HT1080 (cell line): ENCODE measurements at places on chromosomes 11 and 22. TPM values are rescaled to one million over a fixed set of nuclear protein-coding genes. Genes with fewer than 3 reads are reported as not detected.

PRG2 gene
- total RNA-seq, result not detected in 2 replicates

TRIM48 gene
- total RNA-seq, result not detected in 2 replicates

MYH9 gene
- total RNA-seq, result 277 and 308 TPM in 2 replicates

GRCh38 chr11:65314501-65315203, at the start of gene CDC42EP2:
Gene CDC42EP2 (plus strand): TSS chr11:65314866. CDS start chr11:65320899, 6,033 bp downstream.
- peak; percentile 74 for DNase-seq

- no peak for DNase-seq
Measured at GRCh38 chr11:76665172-76665571, 5.4 kb downstream of the LRRC32 start.

DNA sequence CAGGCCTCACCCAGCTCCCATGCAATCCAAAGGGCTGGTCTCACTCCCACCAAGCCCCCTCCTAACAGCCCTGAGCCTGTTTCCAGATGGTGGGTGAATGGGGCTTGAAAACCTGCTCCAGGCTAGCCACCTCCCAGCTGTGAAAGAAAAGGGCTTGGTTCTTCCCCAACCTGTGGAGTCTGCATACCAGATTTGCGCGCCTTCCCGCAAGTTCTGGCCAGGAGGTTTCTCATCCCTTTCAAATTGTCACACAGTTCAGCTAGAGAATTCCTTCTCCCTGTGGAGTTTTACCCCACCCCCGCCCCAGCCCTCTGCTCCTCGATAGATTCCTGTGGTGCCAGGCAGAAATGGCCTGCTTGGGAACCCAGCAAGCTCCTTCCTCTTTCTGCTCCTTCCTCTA, 734.6 kb upstream of the FAT3 start:
- no peak for DNase-seq

C11orf52 gene
- not detected in 2 replicates for total RNA-seq

DNA sequence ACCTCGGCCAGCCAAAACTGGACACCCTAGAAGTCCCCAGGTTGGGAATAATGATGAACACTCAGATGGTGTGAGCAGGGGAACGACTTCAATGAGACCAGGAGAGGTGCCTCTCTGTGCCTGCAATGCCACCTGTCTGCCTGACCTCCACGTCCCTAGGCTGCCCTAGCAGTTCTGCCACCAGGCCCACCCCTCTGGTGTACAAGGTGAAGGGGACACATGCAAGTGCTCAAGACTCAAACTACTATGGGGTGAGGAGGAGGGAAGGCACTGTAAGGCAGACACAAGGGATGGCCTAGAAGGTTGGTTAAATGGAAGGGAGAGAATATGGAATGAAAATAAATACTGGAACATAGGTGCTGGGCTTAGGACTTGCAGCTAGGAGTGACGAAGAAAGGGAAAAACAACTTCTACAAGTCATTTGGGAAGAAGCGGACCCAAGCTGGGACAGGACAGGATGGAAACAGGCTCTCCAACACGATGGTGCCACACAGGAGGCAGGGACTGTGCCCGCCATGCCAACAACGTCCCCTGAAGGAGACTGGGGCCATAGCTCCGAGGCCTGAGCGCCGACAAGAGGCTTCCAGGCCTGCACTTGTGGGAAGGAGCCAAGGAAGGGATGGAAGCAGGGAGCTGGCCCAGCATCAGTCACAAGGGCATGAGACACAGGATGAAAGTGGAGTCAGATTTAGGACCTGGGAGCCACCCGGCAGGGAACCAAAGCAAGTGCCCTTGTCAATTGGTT, 18.5 kb downstream of the SERPIND1 start:
- no peak for DNase-seq

NCAM1 gene
- 24.2 and 26.3 TPM in 2 replicates for total RNA-seq

GRCh38 chr11:95566211-95566610, 223.4 kb downstream of the FAM76B start:
- no peak for DNase-seq

TBCEL gene
- 8.6 and 10.4 TPM in 2 replicates for total RNA-seq

DNA sequence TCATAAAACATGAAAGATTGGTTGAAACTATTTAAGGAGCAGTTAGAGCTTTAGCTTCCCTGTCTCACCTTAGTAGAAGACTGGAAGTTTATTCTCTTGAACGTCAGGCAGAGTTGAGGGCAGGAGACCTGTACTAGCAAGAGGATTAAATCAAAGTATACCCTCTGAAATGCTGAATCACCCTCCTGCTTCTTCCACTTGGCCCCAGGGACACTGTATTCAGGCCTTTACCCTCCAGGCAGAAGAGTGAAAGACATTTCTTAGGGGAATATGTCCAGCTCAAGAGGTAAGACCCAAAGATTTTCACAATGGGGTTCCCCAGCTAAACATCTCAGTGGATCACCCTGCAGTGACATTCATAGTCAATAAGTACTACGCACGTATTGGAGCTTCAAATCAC, 11.9 kb downstream of the APOA4 start:
- no peak for DNase-seq

CYP2D6 gene
- 0.11 and 0.13 TPM in 2 replicates for total RNA-seq

PRG3 gene
- not detected in 2 replicates for total RNA-seq

MB gene
- total RNA-seq, result not detected in 2 replicates

GRCh38 chr11:37087650-37088572, 489.9 kb upstream of the RAG2 start:
- no peak for DNase-seq

DNA sequence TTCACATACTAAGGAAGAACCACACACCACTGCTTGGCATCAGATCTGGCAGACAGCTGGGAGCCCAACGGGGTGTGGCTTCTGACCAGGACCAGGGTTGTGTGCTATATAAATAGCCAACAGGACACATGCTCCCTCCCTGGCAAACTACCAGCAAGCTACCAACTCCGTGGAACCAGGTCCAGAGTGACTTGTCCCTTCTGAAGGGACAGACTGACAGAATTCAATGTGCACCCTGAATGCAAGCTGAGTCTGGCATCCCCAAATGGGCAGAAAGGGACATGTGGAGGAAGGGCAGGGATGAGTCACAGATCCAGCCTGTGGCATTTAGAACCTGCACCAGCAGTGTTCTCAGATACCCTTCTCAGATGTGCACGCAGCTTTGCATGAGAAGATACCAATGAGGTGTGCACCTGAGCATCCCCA, 92.9 kb downstream of the MICAL3 start:
- peak; percentile 29 for DNase-seq

AMBRA1 gene
- total RNA-seq, result 15.3 and 17.2 TPM in 2 replicates

GRCh38 chr11:1072116-1072820, 2.4 kb upstream of the MUC2 start:
- peak; percentile 60 for DNase-seq

- DNase-seq, result no peak
Measured at GRCh38 chr22:45218976-45219375, 21.7 kb downstream of the KIAA0930 start.

GRCh38 chr11:76824083-76824939, 36.4 kb upstream of the ACER3 start:
- DNase-seq, result peak; percentile 76

LRRC56 gene
- total RNA-seq, result not detected in 2 replicates

C11orf21 gene
- 0.34 TPM in 1 of 2 replicates, not detected in the other for total RNA-seq

DNA sequence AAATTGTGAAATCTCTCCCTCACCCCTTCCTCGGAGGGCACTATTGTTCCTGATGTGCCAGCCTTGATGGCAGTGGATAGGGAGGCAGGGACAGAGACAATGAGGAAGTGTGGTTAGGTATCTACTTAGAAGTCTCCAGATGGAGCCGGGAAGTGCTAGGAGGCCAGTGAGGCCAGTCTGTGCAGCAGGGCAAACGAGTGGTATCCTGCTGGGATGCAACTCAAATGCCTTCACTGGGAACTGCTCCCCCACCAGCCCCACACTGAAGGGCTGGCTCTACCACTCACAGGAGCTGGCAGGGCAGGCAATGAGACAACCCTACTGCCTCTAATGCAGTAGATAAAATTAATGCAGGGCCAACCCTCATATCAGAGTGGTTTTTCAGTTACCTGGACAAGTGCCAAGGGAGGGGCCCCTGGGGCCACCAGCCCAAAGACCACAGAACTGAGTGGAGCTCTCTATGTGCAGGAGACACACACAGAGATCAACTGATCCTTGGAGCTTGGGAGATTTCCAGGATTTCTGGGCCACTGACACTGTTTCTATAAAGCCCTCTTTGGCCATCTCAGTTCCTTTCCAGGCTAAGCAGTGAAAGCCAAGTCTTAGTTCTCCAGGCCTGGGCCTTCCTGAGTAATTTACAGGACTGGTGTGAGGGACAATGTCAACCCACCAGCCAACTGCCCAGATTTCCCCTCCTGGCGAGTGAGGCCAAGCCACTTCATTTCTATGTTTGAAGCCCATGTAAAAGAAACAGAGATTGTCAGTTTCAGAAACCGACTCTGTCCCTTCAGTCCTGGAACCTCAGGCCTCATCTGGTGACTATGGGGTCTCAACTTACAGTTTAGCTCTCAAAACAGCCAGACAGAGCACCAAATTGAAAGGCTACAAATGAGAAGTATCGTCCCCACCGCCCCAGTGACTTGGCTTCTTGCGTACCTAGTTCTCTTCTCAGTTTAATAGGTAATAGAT, 4.1 kb downstream of the MIF start:
- DNase-seq, result no peak

OR51M1 gene
- total RNA-seq, result not detected in 2 replicates

GRCh38 chr11:8108421-8108820, 27.4 kb downstream of the TUB start:
- no peak for DNase-seq

DCDC1 gene
- total RNA-seq, result not detected in 2 replicates

DNA sequence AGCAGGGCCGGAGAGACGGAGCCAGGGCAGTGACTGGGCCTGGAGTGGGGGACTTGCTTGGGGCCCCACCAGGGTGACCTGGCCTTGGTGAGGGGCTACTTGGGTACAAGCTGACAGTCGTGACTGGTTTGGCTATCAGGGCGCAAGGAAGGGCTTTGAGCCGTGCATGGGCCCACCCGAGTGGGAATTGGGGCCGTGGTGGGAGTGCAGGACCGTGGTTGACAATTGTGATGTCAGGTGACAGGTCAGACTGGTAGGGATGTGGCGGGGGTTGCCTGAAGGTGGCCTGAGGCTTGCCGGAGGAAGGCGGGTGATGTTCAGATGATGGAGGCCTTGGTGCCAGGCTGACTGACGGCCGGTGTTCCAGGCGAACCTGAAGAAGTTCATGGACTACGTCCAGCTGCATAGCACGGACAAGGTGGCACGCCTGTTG, 5.6 kb downstream of the SHANK3 start:
- no peak for DNase-seq

DNA sequence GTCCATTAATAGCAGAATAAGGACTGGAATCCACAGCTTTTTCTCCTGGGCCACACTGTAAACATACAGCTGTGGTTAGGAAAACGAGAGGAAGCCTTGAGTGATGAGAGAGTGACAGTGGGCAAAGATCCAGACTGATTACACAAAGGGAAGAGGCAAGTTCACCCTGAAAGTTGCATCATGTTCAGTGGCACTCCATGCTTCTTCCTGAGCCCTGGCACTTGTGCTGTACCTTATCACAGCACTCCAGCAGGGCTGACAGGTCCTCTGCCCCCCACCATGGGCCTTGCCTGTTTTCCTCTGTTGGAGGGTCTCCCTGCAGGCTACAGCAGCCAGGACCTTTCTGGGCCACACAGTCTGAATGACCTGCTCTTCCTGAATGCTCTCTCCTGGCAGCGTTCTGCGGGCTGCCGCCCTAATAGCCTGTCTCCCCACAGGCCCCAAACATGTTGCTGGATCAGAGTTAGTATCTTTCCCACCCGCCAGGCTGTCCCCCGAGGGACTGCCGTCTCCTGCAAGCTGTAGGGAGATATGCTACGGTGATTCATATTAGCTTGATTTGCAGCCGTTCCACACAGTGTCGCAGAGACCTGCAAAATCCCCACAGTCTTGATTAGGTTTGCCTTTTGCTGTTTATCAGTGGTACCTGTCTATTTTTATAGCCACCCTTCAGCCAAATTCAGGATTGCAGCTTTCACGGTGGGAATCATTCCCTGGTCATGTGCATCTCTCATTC, 60.2 kb downstream of the NTM start:
- DNase-seq, result peak; percentile 62

RRM1 gene
- 123 and 134 TPM in 2 replicates for total RNA-seq

GRCh38 chr11:99370549-99371216, 349.9 kb downstream of the CNTN5 start:
- DNase-seq, result peak; percentile 45

DNA sequence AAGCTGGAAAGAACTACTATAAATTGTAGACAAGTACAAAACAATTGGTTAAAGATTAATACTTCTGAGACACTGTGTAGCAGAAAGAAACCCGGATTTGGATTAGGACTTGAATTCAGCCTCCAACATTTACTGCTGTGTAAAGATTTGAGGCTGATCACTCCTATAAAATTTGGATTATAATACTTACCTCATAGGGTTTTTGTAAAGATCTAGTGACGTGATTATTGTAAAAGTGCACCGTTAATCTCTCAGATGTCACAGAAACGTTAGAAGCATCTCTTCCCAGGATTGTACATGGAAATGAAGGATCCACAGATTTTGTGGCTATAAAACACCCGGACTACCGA, 323 bp upstream of the HIKESHI start:
- DNase-seq, result no peak

DNA sequence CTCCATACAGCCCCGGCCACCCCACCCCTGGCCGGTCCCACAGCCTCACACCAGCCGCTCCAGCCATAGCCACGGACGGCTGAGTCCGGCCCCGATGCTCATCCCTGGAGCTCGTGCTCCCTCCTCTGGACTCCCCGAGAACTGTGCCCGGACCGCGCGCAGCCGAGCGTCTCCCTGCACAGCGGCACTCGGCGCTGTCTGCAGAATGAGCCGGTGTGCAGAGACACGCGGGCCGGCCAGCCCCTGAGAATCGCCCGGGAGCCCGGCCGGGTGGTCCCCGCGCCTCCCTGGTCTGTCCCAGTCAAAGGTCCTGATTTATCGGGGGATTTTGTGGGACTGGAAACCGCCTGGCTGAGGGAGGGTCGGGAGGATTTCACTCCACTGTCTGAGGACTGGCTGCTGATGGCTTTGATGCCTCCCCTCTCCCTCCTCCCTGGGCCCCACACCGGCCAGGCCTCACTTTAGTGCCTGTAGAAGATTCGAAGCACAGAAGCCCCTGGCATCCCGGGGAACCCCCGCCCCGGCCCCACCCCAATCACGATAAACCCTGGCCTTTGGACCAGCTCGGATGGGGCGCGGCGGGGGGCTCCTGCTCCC, 102.7 kb downstream of the BRD1 start:
- peak; percentile 54 for DNase-seq

DNA sequence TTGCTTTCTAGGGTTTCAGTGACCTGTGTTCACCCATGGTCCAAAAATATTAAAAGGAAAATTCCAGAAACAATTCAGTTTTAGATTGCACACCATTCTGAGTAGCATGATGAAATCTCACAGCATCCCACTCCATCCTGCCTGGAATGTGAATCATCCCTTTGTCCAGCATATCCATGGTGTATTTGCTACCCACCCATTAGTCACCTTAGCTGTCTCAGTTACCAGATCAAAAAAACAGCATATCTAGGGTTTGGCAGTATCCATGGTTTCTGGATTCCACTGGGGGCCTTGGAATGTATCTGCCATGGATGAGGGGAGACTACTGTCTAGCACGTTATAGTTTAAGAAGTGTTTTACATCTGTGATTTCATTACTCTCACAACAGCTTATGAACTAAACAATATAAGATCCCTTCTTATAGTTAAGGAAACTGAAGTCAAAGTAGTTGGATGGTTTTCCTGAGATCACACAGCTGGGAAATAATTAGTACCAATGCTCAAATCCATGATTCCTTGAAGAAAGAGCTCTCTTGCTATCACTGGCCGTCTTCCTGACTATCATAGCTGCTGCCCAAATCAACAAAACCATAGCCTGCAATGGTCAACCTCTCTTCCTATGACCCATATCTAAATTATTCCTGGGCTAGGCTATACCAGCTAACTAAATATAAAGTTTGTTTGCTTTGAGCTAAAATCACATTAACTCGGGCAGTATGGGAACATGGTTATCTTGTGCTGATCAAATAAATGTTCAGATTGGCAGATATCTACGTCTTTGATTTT, 122.6 kb downstream of the MICAL2 start:
- peak; percentile 96 for DNase-seq
